Fibroblast of upper back skin (primary cell): ENCODE measurements at places on chromosomes 7 and 10.

DNA sequence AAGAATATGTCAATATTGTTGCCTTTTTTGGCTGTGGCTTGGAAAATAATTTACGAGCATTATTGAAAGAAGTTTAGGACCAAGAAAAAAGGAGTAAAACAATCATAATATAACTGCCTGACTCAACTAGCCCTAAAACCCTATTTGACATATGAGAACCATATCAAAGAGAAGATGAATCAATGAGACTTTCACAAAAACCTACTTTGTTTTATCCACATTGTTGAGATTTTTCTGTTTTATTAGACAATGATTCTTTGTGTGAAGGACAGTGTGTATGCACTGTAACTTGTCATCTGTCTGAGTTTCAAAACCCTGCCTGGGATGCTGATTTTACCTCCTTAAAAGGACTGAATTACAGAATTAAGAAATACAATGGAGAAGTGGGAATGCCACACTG lies 19.0 kb downstream of the SOSTDC1 start:
- DNase-seq = no peak

GRCh38 chr7:98046816-98047215 lies 56.8 kb upstream of the OCM2 start:
- no peak for DNase-seq

GRCh38 chr7:24702755-24703154 lies 54.5 kb downstream of the GSDME start:
- DNase-seq = peak; percentile 48

- no peak for DNase-seq
Measured at GRCh38 chr7:138865843-138866242, 67.8 kb upstream of the ATP6V0A4 start.

DNA sequence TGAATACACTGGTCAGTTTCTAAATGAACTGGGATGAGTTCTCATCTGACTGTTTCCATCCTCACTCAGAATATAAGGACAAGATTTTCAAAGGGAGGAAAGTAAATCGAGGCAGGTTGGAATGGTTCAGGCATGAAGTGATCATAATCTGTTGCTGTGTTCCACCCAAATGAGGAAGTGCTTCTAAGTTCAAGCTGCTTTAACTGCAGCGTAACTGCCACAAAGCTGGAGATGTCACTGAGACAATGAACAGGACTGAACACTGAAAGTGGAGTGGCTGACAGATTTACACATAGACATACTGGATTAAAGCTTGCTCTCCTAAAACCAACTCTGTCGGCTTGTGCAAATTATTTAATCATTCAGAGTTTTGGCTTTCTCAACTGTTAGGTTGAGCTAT lies 66.6 kb downstream of the GPR37 start:
- DNase-seq = no peak

GRCh38 chr7:124754576-124755268 lies 10.9 kb downstream of the GPR37 start:
- DNase-seq = no peak

DNA sequence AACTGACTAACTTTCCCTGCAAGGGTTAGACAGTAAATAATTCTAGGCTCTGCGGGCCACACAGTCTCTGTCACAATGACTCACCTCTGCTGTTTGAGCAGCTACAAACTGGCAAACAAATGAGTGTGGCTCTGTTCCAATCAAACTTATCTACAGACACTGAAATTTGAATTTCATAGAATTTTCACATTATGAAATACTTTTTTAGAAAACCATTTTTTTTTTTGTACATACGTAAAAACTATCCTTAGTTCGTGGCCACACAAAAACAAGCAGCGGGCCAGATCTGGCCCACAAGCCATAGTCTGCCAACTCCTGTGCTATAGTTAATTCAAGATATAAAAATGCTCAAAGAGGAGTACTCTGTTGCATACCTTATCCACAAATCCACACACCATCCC lies 32.6 kb downstream of the PIP4K2A start:
- peak; percentile 75 for DNase-seq

GRCh38 chr10:79178614-79179163 lies 109.9 kb downstream of the ZMIZ1 start:
- DNase-seq = peak; percentile 96

GRCh38 chr10:24483701-24484100 lies 240.0 kb downstream of the ARHGAP21 start:
- DNase-seq = peak; percentile 14

- no peak for DNase-seq
Measured at GRCh38 chr10:51162002-51162401, 87.7 kb downstream of the PRKG1 start.

GRCh38 chr7:157923903-157924630 lies 587.3 kb downstream of the DNAJB6 start:
- no peak for DNase-seq

DNA sequence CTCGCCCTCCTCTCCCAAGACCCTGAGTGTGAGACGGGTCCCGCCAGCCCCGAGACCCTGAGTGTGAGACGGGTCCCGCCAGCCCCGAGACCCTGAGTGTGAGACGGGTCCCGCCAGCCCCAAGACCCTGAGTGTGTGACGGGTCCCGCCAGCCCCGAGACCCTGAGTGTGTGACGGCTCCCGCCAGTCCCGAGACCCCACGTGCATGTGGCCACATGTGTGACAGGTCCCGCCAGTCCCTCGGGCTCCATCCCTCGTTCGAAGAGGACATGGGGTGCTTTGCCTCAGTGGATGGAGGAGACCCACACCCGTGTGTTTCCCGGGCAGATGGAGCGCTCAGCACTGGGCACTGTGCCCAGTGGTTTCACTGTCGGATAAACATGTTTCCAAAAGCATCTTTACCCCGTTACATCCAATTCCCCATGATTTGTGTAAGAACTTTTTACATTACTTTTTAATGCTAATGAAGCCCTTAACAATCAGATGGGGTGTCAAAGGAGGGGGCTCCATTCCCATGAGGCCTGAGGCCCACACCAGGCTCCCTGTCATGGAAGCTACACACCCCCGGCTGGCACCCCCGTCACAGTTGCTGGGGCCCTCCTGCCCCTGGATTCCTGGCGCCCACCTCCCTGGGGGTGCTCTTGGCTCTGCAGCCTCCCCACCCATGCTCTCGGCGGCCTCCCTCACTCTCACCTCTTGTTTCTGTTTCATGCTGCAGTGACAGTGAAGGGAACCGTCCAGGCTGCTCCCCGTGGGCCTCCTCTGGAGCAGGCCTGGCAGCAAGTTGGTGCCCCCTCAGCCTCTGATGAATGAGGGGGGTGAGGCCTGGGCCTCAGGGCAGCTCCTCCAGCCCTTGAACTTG lies 48.5 kb upstream of the CFAP46 start:
- no peak for DNase-seq

- DNase-seq = no peak
Measured at GRCh38 chr10:133388236-133388972, 5.6 kb upstream of the MTG1 start.

DNA sequence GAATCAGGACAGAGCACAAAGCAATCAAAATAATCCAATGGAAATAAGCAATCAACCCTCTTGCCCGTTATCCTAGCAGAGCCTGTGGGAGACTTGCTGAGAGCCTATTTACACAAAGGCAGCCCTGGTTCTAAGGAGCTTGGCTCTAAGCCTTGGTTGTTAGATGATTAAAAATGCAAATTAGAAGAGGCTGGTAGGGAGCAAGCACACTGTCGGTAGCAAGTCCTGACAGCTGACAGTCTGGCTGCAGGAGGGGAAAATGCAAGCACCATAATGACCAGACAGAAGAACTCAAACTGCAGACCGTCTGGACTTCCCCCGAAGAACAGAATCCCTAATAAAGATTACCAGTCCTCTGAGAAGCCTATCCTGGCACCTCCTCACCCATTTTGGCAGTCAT lies 131.8 kb upstream of the CTTNBP2 start:
- no peak for DNase-seq

DNA sequence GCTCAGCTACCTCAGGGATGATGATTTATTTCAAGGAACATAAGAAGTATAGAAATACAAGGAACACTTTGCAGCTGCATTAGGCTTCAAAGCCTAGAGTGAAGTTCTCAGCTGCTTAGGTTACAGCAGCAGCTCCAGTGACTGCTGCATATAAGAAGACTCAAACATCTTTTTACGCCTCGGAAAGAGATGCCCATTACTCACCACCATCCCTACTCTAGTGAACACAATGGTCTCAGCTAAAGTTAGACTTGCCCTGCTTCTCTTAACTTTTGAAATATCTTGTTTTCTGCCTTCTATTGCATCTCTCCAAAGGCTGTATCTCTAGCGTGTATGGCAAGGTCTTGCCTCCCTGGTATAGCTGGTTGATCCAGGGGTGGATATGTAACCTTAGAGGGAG lies 356.0 kb downstream of the PHF14 start:
- DNase-seq = no peak

DNA sequence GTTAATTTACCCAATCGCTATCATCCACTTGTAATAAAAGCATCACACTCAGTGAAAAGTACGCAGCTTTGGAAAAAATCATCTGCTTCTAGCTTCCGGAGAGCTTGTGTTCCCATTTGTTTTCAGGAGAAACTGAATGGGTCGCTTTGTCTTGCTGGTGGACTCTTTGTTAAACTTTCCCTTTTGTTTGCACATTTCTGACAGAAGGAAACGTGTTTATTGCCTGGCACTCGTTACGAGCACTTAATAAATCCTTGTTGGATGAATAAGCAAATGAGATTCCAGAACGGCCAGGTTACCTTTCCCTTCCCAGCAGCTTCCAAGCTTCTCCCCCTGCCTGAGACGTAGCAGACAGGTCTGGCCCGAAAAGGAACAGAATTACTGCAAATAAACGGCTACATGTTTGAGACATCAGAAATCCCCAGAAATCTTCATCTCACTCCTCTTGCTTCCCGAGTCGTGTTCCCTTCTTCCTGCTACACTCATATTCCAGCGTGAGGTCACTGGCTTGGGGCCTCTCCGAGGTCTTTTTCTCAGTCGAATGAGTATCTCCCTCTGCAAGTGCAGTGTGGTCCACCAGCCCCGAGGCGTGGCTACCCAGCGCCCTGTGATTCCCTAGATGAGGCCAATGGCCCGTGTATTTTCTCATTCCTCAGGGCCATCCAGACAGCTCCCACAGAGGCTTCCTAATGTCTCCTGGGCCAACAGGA lies 167.2 kb downstream of the FRMD4A start:
- DNase-seq = no peak

- no peak for DNase-seq
Measured at GRCh38 chr7:20227291-20227795, 10.2 kb upstream of the MACC1 start.

DNA sequence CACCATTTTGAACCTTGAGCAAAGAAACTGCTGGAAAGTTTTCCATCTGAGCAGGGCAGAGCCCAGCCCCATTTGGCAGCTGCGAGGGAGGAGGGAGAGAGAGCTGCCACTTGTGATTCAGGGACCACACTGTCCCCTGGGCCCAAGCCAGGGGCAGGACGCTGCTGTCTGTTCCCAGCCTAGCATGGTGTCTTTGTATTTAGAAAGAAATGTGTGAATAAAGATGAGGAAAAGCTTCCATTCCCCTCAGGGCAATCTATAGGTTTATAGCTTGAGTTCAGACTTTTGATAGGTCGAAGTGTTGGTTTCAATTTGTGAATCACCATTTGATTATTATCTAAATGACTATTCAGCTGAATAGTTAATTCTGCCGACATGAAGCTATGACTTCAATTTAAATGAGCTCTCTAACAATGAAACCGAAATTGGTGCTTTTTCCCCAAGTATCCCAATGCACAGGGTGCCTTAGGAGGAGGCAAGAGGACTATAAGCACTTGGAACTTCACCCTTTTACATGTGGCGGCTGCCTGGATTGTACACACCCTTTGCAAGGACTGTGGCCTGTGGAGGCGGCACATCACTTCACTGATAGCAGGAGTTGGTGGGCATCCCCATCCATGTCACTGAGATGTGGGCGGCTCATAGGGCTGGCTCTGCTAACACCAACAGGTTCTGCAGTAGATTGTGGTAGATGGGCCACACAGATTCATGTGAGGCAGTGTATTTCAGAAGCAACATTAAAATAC lies 223.5 kb downstream of the CCDC3 start:
- no peak for DNase-seq

DNA sequence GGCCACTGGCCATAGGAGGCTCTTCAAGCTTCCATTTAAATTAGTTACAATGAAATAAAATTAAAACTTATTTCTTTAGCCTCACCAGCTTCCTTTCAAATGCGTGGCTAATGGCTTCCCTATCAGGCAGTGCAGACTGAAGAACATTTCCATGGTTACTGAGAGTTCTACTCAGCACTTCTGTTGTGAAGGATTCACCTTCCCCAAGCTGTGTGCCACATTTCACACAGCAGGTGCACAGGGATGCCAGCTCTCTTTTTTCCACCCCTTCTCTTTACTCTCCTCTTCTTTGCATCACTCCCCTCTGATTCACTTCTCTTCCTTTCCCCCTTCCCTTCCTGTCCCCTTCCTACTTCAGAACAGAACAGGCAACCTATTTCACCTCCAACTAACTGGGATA lies 833 bp downstream of the GDF2 start:
- DNase-seq = no peak

DNA sequence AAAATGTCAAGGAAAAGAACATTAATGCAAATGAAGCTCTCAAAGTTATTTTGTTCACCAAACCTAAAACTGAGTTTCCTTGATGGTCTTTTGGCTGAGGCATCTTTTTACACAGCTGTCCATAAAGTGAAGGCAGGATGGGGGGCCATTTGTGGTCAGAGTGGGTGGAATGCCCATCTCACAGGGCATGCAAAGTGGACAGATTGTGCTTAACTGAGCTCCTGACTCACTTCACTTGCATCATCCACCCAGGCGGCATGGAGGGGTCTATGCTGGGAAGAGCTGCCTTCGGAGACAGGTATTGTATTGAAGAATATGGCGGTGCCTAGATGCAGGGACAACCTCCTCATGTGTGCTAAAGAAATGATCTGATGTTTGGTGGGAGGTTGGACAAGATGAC lies 905.3 kb downstream of the KCNMA1 start:
- no peak for DNase-seq

DNA sequence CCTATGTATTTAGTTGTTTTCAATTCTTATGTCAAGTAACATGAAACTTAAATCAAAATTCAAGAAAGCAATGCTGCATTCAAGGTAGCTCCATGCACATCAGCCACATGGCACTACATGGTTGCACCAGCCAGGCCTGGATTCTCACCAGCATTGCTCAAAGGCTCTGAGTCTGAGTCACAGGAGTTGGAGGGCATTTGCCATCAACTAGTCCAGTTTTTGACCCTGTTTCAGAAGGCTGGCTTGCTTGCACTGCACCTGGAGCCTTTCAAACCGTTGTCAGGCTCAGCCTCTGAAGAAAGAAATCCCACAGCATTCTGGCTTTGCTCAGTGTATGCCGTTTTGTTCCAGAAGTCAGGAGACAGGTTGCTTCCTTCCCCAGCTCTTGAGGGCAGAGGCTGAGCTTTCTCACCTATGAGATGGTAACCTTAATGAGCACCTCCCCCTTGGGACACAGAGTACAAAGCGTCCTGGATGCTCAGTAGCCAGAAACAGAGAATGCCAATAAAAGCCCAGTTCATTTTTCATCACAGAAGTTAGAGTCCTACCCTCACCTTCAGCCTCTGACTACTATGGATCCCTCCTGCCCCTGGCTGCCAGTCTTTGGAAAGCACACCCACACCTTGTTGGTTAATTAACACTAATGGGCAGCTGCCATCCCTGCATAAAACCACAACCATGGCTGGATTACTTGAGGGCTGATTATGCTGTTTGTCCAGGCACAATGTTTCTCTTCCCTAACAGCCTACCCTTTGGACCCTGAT lies 288.4 kb upstream of the LRRTM3 start:
- DNase-seq = no peak
